Spinal cord (tissue), 10 donors: ENCODE measurements at places on chromosomes 4 and X. TPM values are rescaled to one million over a fixed set of nuclear protein-coding genes. Genes with fewer than 3 reads are reported as not detected.

Gene CLNK
- total RNA-seq, result under 0.01 TPM

Gene CT45A10
- not detected for total RNA-seq

Gene SLC10A6
- total RNA-seq, result 0.66 TPM

Gene SSX1
- not detected for total RNA-seq

Gene GATB
- 24.1 TPM for total RNA-seq

Gene IQCM
- total RNA-seq, result not detected

Gene MEPE
- 0.06 TPM for total RNA-seq

Gene RHOXF2B
- total RNA-seq, result not detected

Gene ELF4
- 6.6 TPM for total RNA-seq

Gene NDNF
- 60.1 TPM for total RNA-seq

Gene ABCG2
- total RNA-seq, result 27.0 TPM

Gene DAPP1
- total RNA-seq, result 1.5 TPM

Gene IL15
- 3.1 TPM for total RNA-seq

Gene FGF5
- total RNA-seq, result 0.11 TPM
